Psoas muscle (tissue), 8 donors: ENCODE measurements at places on chromosomes 5 and 9. TPM values are rescaled to one million over a fixed set of nuclear protein-coding genes. Genes with fewer than 3 reads are reported as not detected.

GRCh38 chr5:123113136-123113535 lies 24.1 kb downstream of the PRDM6 start:
- H3K27ac ChIP-seq, result no peak overlapping the region

DNA sequence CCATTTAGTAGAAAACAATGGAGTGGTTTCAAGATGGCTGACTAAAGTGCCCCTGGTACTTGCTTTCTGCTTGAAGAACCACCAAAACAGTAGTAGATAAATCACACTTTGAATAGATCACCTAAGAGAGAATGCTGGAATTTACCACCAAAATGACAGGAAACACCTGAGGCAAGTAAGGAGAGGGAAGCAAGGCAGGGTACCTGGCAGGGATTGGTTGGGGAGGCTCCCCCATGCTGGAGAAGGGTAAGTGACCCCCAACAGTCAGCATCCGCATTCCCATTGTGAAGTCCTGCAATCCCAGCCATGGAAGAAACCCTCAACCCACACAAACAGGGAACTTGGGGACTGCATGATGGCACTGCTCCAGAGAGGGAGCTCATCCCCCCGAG lies 105.5 kb downstream of the PLPP1 start:
- no peak overlapping the region for H3K4me3 ChIP-seq
- H3K27ac ChIP-seq, result no peak overlapping the region
- no peak for DNase-seq
- H3K36me3 ChIP-seq, result peaks cover 4% of the 10 kb centered on the region

GRCh38 chr5:31698673-31699072 lies 59.7 kb downstream of the PDZD2 start:
- no peaks in the 10 kb centered on the region for H3K36me3 ChIP-seq
- DNase-seq, result no peak

GRCh38 chr5:107554776-107555424 lies 115.8 kb downstream of the EFNA5 start:
- H3K36me3 ChIP-seq, result no peaks in the 10 kb centered on the region
- no peak for DNase-seq
- peaks cover 6% of the 10 kb centered on the region for H3K4me1 ChIP-seq
- no peak overlapping the region for H3K27ac ChIP-seq
- H3K4me3 ChIP-seq, result no peak overlapping the region

- H3K27me3 ChIP-seq, result no peaks in the 10 kb centered on the region
- no peak for DNase-seq
- no peaks in the 10 kb centered on the region for H3K4me1 ChIP-seq
- no peak overlapping the region for H3K4me3 ChIP-seq
- no peaks in the 10 kb centered on the region for H3K36me3 ChIP-seq
Observed at GRCh38 chr5:15209053-15209762, 290.8 kb upstream of the FBXL7 start.

GRCh38 chr9:137580209-137580953 lies 1.7 kb upstream of the DPH7 start:
- no peak overlapping the region for H3K4me3 ChIP-seq
- no peak overlapping the region for H3K27ac ChIP-seq
- H3K4me1 ChIP-seq, result peaks cover 33% of the 10 kb centered on the region
- H3K27me3 ChIP-seq, result no peaks in the 10 kb centered on the region
- H3K36me3 ChIP-seq, result peaks cover 55% of the 10 kb centered on the region

GRCh38 chr5:88515881-88516819 lies 247.5 kb upstream of the TMEM161B start:
- H3K27me3 ChIP-seq, result no peaks in the 10 kb centered on the region
- DNase-seq, result no peak
- H3K4me1 ChIP-seq, result no peaks in the 10 kb centered on the region
- no peak overlapping the region for H3K4me3 ChIP-seq
- no peaks in the 10 kb centered on the region for H3K36me3 ChIP-seq
- no peak overlapping the region for H3K27ac ChIP-seq

- no peaks in the 10 kb centered on the region for H3K36me3 ChIP-seq
- H3K4me1 ChIP-seq, result no peaks in the 10 kb centered on the region
- H3K27me3 ChIP-seq, result no peaks in the 10 kb centered on the region
Observed at GRCh38 chr9:16342246-16343020, 528.0 kb downstream of the BNC2 start.

DNA sequence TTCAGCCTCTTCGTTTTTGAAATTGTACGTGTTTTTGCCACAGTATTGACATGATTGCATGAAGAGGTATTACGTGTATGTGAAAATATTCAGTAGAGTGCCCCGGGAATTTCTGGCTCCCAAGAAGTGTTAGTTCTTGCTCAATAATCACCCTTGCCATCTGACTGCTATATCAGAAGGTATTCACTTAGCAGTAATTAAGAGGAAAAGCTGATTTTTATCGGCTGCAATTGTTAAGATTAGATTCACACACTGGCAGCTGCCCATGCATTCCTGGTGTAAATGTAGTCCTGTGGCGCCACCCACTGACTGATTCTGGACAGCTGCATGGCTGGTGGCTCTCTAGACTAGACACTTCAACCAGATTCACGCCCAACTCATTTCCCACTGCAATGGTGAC lies 440.1 kb upstream of the ADAMTS16 start:
- no peaks in the 10 kb centered on the region for H3K4me1 ChIP-seq
- peak; percentile 37 for DNase-seq

GRCh38 chr5:2797981-2798380 lies 46.5 kb upstream of the IRX2 start:
- H3K36me3 ChIP-seq, result no peaks in the 10 kb centered on the region
- no peaks in the 10 kb centered on the region for H3K4me1 ChIP-seq
- H3K27ac ChIP-seq, result no peak overlapping the region

DNA sequence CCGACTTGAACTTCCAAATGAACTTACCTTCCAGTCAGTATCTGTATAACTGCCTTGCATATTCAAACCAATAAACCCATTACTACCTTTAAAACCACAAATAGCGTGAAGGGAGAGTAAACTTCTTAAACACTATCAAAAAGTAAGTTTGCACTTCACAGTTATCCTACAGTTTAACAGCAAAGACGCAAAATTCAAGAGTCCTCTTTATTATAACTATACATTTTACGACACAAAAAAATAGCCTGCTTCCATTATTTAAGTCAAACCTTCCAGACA lies 1.8 kb downstream of the PTBP3 start:
- no peak for DNase-seq
- H3K27ac ChIP-seq, result no peak overlapping the region
- no peaks in the 10 kb centered on the region for H3K27me3 ChIP-seq

DNA sequence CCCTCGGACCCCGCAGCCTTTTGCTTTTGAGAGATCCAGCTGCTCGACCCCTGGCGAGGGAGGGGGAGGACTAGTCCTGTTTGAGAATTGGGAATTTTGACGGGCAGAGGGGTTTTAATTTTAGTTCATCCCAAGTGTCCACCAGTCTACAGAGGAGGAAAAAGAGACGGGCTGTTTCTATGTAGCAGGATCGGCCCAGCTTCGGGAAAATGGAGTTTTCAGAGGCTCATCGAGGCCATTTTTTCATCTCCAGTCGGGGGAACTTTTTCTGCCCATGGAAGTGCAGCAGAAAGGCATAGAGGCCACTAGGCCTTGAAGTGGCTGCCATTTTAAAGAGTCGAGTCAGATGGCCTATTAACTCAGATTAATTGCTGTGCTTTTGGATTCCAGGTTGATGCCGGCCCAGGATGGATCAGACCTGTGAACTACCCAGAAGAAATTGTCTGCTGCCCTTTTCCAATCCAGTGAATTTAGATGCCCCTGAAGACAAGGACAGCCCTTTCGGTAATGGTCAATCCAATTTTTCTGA lies 1.2 kb downstream of the NSD1 start:
- peaks cover 3% of the 10 kb centered on the region for H3K36me3 ChIP-seq
- peak overlapping the region; percentile 82 for H3K27ac ChIP-seq
- no peak for DNase-seq
- H3K4me3 ChIP-seq, result peak overlapping the region; percentile 93

- H3K4me1 ChIP-seq, result peaks cover 45% of the 10 kb centered on the region
- H3K27me3 ChIP-seq, result no peaks in the 10 kb centered on the region
- H3K27ac ChIP-seq, result no peak overlapping the region
- peak overlapping the region; percentile 94 for H3K4me3 ChIP-seq
- no peak for DNase-seq
Observed at GRCh38 chr5:134528556-134528955, 3.1 kb downstream of the JADE2 start.

DNA sequence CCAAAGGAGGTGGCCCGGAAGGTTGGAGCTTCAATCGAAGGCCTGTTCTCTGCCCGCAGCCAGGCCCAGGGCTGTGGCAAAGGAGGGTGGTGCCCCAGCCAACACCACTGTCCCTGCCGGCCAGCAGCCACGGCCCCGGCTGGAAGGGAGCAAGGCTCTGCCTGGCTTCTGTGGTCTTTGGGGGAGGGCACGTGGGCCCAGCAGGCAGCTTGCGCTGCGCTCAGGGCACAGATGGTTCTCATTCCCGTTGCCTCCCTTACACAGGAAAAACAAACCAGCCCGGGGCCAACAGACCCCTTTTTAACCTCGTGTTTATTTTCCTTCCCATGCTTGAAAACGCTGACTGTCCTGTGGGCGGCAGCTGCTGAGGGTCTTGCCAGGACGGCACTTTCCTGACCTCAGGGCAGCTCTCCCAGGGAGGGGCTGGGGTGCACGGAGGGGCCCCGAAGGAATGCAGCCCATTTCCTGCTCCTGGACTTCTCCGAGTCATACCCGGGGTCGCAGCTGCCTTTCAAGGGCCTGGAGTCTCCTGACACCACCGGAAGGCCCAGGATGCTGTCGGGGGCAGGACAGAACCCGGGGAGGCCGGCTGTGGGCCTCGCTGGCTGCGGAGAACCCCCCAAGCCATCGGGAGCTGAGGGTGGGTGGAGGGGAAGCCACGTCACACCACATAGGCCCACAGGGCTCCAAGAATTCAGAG lies 1.1 kb upstream of the GPSM1 start:
- no peak overlapping the region for H3K4me3 ChIP-seq
- peaks cover 5% of the 10 kb centered on the region for H3K4me1 ChIP-seq
- no peaks in the 10 kb centered on the region for H3K36me3 ChIP-seq
- no peak for DNase-seq
- peaks cover 48% of the 10 kb centered on the region for H3K27me3 ChIP-seq

DNA sequence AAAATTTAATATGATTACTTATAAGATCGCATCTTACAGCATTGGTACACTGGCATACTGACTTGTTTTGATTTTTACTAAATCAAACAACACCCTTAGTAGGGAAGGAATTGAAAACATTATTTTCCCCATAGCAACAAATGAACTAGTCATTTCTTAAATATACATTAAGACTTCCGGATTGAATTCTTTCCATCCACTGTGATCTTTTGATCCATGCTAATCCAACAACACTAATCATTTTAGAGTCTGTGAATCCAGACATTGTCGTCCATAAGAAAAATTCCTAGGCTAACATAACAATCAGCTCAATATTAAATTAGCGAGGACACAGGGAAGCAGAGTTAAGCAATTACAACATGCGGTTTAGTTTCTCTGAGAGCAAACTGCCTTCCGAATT lies 21.6 kb upstream of the ERAP1 start:
- no peak overlapping the region for H3K27ac ChIP-seq
- no peaks in the 10 kb centered on the region for H3K36me3 ChIP-seq
- no peaks in the 10 kb centered on the region for H3K27me3 ChIP-seq
- H3K4me1 ChIP-seq, result no peaks in the 10 kb centered on the region

DNA sequence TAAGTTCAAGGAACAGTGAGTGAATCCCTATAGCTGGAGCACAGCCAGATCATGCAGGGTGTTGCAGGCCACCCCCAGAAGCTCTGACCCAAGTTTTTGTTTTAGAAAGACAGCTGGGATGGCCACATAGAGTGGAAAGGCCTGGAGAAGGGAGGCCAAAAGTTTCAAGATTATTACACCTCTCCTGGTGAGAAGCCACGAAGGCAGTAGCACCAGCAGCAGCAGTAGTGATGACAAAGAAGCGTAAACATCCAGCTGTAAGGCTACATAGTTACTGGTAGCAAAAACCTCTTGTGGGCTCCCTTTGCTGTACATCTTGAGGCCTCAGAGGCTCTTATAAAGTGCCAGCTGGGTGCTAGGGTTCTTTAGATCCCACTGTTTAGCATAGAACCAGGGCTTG lies 11.8 kb downstream of the ADAMTSL1 start:
- no peak overlapping the region for H3K4me3 ChIP-seq
- H3K27me3 ChIP-seq, result no peaks in the 10 kb centered on the region
- H3K36me3 ChIP-seq, result no peaks in the 10 kb centered on the region
- H3K27ac ChIP-seq, result no peak overlapping the region

DNA sequence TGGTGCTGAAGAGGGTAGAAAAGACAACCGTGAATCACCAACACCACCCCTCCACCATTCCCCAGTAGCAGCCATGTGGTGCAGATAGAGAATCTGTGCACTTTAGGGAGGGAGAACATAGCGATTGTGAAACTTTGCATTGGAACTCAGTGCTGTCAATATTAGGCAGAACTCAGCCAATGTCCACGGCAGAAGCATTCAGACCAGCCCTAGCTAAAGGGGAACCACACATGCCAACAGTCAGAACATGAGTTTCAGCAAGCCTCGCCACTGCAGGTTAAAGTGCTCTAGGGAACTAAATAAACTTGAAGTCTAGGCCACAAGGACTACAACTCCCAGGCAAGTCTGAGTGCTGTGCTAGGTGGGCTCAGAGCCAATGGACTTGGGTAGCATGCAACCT lies 38.5 kb upstream of the DEPDC1B start:
- no peaks in the 10 kb centered on the region for H3K36me3 ChIP-seq
- H3K27me3 ChIP-seq, result no peaks in the 10 kb centered on the region
- no peak for DNase-seq

GRCh38 chr5:9820691-9821449 lies 190.7 kb upstream of the TAS2R1 start:
- no peaks in the 10 kb centered on the region for H3K4me1 ChIP-seq
- no peak for DNase-seq
- no peaks in the 10 kb centered on the region for H3K36me3 ChIP-seq
- H3K27me3 ChIP-seq, result no peaks in the 10 kb centered on the region
- no peak overlapping the region for H3K27ac ChIP-seq

DNA sequence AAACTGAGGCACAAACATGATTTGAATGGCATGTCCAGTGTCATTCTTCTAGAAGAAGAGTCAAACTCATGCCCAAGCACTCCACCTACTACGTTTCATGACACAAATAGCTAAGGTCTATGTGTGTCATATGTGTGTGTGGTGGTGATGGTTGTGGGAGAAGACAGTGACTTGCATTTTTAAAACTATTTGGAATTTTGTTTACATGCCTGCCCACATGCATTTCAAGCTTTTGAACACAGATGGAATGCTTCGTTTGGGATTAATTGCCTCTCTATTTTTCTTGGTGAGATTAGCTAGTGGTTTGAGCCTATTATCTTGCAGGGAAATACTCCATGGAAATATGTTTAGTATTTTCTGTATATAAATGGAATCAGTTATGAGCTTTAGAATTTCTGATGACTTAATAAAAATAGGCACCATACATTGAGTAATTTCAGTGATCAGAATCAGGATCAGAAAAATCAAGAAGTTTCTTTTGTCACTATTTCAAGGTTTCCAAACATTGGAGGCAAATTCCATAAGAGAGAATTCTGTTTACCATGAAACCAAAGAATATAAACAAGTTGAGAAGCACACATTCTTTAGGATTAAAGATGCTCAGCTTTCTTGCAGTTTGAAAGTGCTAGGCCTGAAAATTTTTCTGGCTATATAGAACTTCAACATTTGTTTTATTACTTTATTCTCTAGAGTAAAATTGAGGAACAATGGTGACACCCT lies 260.3 kb upstream of the SEMA6A start:
- no peaks in the 10 kb centered on the region for H3K4me1 ChIP-seq
- no peak overlapping the region for H3K4me3 ChIP-seq
- H3K36me3 ChIP-seq, result no peaks in the 10 kb centered on the region
- no peaks in the 10 kb centered on the region for H3K27me3 ChIP-seq
- DNase-seq, result no peak

- no peaks in the 10 kb centered on the region for H3K36me3 ChIP-seq
- H3K27me3 ChIP-seq, result no peaks in the 10 kb centered on the region
- no peak overlapping the region for H3K4me3 ChIP-seq
Observed at GRCh38 chr5:153513156-153513555, 22.7 kb downstream of the GRIA1 start.

XPA gene
- 17.6 TPM for total RNA-seq

GPR151 gene
- total RNA-seq, result not detected

GRIN1 gene
- not detected for total RNA-seq

ZBTB34 gene
- 4.4 TPM for total RNA-seq

NSG2 gene
- not detected for total RNA-seq

NTRK2 gene
- 1.5 TPM for total RNA-seq

PCDHA8 gene
- 0.12 TPM for total RNA-seq

ARID3C gene
- total RNA-seq, result 0.16 TPM

HSD17B3 gene
- not detected for total RNA-seq
